D341Med (cell line): ENCODE measurements at places on chromosomes 5 and 9.
A peak's percentile ranks its signal among the peaks of the same experiment; 100 is the strongest.

GRCh38 chr5:154097031-154097430 lies 58.3 kb downstream of the MFAP3 start:
- DNase-seq: no peak

- DNase-seq: no peak
These were observed 97.2 kb downstream of the ROR2 start for GRCh38 chr9:91852801-91853347.

DNA sequence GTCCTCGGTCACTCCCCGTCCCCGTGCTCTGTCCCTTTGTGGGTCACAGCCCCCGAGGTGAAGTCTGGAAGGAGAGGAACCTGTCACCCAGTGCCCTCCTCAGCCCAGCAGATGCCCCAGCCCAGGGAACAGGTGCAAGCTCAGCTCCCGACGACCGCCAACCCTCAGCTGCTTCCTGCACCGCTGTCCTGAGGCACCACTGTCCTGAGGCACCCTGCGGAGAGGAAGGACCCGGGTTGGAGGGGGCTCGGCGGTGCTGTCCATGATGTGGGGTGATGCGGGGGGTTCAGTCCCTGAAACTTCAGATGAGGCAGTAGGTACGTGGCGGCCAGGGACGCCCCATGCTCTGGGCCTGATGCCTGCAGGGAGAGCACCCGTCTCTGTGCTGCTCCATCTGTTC lies 81.4 kb downstream of the COL5A1 start:
- no peak for DNase-seq

GRCh38 chr5:22057012-22057411 lies 796.1 kb downstream of the CDH12 start:
- DNase-seq: no peak

GRCh38 chr9:96565671-96566497 lies 53.8 kb downstream of the CDC14B start:
- DNase-seq: no peak

DNA sequence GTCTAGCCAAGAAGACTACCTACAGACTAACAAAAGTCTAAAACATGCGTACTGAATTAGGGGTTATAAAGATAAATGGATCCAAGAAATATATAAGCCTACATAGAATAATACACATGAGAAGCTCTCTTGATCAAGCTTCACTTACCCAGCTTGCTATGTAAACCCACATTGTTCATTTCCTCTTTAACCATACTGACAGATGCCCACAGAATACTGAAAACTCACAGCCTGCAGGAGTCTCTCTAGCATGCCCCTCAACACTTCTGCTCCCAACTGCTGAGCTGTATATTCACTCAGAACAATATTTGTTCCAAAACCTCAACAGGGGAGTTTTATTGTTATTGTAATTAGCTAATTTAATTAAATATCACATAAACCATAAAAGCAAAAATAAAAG lies 52.4 kb downstream of the RFX3 start:
- no peak for DNase-seq

DNA sequence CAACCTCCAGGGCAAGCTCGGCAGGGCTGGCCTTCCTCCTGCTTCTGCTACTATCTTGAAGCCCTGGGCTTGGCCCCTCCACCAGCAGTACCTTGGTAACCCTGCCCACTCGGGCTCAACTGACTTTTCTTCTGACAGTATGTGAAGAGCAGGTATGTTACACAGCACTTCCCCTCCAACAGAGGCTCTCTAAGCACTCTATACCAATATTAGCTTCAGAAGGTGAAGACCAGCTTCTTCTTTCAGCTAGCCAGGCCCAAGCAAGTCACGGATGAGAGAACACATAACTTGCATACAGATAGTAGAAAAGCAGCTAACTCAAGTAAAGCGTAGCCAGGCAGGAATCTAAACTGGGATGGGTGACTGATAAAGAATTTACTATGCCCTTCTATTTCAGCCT lies 64.3 kb downstream of the FEM1C start:
- no peak for DNase-seq

- DNase-seq: no peak
These were observed 72.6 kb downstream of the ENTREP1 start for GRCh38 chr9:69397384-69398214.

DNA sequence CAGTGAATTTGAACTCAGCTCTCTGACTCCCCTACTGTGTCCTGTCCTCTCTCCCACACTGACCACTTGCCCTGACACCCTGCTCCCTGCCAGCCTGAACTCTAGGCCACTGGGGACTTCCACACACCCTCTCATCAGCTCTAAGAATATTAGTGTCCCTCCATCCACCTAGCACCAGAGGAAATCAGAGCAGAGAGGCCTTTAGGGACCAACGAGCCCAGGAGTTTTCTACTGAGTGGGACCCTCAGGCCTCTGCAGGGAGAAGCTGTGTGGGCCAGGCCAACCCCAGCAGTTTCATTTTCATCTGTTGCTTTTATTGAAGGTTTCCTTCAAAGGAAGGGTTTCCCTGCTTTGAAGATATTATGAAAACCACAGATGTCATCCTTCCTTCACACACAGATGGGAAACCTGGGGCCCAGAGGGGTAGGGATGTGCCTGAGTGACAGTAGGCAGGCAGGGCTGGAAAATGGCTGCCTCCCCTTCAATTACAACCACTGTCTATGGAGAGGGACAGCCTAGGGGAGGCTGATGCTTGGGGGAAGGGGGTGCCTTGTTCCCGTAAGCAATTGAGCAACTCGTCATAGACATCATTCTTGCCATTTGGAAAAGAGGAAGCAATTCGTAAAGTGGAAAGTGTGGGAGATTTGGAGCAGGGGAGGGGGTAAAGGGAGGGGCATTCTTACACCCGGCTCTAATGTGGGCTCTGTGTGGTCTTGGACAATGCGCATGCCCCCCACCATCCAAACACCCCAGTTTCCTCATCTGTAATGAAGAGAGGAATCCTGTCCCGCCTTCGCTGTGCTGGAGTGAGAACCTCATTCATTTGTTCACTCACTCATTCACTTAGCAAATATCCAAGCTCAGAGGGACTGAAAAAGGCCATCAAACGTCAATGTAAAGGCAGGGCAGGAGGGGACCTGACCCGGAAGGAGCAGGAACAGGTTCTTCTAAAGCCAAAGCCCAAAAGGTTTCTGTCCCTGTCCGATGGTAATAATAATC lies 3.9 kb downstream of the GLIPR2 start:
- DNase-seq: no peak

DNA sequence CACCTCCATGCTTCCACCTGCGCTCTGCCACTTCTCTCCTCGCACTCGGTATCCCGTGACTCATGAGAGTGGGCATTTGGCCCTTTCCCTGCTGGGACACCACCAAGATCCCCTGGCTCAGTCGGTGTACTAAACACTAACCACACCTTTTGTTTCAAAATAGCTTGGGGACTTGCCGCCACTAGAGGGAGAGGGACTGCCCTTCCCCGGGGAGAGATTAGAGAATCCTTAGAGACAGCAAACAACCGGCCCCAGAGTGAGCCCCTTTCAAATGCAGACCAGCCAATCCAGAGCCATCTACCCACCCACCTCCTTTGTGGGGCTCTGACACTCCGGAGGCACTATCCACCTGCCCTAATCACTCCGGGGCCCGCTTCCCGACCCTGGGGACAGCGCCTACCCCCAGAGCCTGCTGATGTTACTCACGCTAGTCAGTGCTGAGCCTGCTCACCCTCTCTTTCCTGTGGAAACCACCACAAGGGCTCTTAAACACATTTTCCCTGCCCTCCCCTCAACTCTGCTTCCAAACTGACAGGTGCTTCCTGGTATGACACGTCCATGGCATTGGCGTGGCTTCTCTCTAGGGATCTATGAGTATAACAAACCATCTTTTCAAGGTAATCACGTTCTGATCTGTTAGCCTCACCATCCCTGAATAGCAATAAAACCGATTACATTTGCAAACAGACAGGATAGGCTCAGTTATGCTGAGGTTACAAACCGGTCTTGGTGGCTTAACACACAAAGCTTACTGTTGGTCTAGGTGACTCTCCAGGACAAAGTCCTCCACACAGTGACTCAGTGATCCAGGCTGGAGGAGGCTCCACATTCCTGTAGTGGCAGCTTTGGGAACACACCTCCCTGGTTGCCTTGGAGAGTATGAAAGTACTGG lies 180.1 kb upstream of the MVB12B start:
- DNase-seq: peak; percentile 89

- no peak for DNase-seq
These were observed 113.6 kb downstream of the DEPDC1B start for GRCh38 chr5:60586307-60586901.

DNA sequence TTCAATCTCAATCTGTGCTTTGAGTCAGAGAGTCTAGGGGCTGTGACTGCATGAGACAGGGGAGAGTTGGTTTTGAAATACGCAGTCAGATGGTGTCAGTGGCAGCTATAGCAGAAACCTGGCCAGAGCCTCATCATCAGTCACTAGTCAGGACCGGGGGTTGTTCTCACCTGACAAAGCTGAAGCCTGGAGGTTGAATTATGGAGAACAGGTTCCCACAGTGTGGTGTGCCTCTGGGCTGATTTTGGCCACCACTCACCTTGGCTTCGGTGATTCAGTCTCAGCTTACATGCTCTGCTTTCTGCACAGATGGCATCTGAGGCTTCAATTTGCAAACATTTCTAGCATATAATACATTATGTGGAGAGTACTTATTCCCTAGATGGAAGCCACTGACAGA lies 387.3 kb downstream of the YTHDC2 start:
- no peak for DNase-seq

DNA sequence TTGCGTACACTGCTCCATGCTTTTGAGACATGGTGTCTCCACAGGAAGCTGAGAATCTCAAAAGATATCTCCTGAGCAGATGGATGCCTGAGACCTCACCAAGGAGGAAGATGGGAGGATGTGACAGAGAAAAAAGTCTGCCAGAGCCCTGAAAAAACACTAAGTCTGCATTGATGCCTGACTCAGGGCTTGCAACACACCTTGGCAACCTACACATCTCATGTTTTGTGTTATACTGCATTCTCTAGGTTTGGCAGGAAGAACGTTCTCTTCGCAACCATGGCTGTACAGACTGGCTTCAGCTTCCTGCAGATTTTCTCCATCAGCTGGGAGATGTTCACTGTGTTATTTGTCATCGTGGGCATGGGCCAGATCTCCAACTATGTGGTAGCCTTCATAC lies 19.2 kb downstream of the SLC22A4 start:
- DNase-seq: no peak

- no peak for DNase-seq
These were observed 9.0 kb upstream of the OR1N1 start for GRCh38 chr9:122536134-122536533.

- DNase-seq: no peak
These were observed 175.6 kb downstream of the HSD17B3 start for GRCh38 chr9:96126321-96126881.

GRCh38 chr9:109020581-109021511 lies 7.5 kb upstream of the CTNNAL1 start:
- no peak for DNase-seq

- DNase-seq: no peak
These were observed 121.3 kb downstream of the LIFR start for GRCh38 chr5:38434966-38435705.

DNA sequence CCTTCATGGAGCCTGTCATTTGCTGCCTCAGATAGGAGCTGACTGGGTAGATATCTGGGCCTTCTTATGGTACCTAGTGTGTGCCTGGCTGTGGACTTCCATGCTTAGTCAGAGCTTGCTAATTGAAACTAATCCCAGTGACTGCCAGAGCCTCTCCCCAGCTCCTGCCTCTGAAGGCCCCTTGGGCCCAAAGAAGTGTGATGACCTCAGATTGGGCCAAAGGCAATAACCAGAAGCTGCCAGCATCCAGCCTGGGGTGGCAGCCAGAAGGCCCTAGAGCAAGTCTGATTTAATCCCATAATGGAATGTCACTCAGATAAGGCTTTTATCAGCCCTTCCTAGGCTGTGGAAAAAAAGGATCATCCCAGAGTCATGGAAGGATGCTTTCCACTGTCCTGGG lies 17.1 kb upstream of the CDC23 start:
- peak; percentile 49 for DNase-seq

GRCh38 chr9:129932303-129933151 lies 97.3 kb downstream of the USP20 start:
- no peak for DNase-seq

DNA sequence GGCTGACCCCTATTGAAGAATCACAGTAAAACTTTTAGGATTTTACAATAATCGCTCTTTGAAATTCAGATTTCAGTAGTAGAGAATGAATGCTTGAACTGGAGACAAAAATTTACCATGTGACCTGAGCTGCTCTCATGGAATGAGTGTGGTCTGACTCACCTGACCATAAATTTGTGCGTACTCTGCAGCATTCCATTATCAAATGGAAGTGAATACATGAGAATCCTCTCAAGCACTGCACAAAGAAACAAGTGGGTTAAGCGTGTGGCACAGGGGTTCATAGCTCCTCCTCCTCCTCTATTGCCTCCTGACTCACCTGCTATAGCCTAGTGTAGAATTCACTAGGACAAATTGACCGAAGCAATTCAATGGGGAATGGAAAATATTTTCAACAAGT lies 269.8 kb upstream of the CDH9 start:
- no peak for DNase-seq

DNA sequence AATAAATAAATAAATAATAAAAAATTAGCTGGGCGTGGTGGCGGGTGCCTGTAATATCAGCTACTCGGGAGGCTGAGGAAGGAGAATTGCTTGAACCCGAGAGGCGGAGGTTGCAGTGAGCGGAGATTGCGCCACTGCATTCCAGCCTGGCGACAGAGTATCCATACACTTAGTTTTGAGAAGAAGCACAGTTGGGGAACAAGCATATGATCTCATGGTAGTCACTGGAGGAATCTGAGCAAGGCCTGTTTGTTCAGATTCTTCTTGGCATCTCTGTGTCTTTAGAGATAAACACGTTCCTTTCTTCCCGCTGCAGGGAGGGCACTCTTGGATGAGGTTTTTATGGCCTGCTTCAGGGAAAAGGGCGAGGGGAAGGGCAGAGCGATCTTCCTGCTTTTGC lies 15.6 kb upstream of the DENND1A start:
- DNase-seq: no peak

DNA sequence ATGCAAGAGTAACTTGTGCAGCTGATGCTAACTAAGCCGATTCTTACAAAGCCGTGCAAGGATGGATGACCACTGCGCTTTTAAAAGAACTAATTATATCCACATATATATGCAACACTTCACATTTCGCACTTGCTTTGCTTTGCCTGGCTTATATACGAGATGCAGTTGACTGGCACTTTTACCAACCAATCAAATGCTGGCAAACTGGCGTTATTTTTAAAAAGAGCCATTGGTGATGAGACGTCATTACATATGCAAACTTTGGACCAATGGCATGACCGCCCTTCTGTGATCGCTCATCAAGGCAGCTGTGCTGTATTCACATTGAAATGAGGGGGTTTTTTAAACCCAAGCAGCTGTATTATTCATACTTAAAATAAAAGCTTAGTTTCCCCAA lies 1147.7 kb upstream of the WWC1 start:
- no peak for DNase-seq

- no peak for DNase-seq
These were observed 589.8 kb downstream of the PRELID2 start for GRCh38 chr5:145245354-145245753.

- no peak for DNase-seq
These were observed 46.2 kb downstream of the IARS1 start for GRCh38 chr9:92247296-92247695.

- no peak for DNase-seq
These were observed 407.2 kb downstream of the EFNA5 start for GRCh38 chr5:107263387-107264018.

- no peak for DNase-seq
These were observed 8.4 kb downstream of the ZCCHC10 start for GRCh38 chr5:133017964-133018363.
